ENCODE measurements at places on chromosomes 12 and 14.

- peak; percentile 34 for DNase-seq
Measured at GRCh38 chr14:106790189-106791036, 1264.0 kb downstream of the TMEM121 start.

GRCh38 chr12:94525951-94526350 lies 66.3 kb upstream of the CEP83 start:
- no peak for DNase-seq

- DNase-seq, result no peak
Measured at GRCh38 chr14:105091517-105092170, 26.4 kb upstream of the GPR132 start.

GRCh38 chr12:100024974-100025555 lies 40.3 kb upstream of the ANKS1B start:
- DNase-seq, result no peak
